ENCODE measurements at places on chromosomes 1 and 21.

- DNase-seq, result peak; percentile 77
Measured at GRCh38 chr1:94258873-94259331, 21.5 kb upstream of the ARHGAP29 start.

DNA sequence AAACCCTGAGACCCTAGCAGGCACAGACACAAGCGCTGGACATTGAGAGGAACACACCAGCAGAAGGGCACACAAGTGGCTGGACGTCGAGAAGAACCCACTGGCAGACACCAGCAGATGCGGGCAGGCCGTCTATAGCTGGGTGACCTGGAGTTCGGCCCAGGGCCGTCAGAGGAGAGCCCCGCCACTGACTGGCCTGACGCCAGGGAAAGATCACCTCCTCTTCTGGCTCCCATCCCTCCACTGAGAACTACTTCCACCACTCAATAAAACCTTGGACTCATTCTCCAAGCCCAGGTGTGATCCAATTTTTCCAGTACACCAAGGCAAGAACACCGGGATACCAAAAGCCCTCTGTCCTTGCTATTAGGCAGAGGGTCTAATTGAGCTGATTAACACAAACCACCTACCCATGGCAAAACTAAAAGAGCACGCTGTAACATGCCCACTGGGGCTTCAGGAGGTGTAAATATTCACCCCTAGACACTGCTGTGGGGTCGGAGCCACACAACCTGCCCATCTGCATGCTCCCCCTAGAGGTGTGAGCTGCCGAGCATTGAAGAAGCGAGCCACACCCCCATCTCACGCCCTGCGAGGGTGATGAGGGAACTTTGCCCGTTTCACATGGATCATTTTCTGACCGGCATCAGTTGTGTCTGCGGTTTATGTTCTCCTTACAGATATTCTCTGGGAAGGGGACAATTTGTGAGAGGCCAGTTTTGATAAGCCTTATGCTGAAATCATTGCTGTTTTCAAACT, 104.8 kb downstream of the HLX start:
- no peak for DNase-seq

- no peak for DNase-seq
Measured at GRCh38 chr1:170471398-170472053, 60.4 kb upstream of the GORAB start.

- no peak for DNase-seq
Measured at GRCh38 chr1:59674595-59674994, 140.2 kb upstream of the HOOK1 start.

DNA sequence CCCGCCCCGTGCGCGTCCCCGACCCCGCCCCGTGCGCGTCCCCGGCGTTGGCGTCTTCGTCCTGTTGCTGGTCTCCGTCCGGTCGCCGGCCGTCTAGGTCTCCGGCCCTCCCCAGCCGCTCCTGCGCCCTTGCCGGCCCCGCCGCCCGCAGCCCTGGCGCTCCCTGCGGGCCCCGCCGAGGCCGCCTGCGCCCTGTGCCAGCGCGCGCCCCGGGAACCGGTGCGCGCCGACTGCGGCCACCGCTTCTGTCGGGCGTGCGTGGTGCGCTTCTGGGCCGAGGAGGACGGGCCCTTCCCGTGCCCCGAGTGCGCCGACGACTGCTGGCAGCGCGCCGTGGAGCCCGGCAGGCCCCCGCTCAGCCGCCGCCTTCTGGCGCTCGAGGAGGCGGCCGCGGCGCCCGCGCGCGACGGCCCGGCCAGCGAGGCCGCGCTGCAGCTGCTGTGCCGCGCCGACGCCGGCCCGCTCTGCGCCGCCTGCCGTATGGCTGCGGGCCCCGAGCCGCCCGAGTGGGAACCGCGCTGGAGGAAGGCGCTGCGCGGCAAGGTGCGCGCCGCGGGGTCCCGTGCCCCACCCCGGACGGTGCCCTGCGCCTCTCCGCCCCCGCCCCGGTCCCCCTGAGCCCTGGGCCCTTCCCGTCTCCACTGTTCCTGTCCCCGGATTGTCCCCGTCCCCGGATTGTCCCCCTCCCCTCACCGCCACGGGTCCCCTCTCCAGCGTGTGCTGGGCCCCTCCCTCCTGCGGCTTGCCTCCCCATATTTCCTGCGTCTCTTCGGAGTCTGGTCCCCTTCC, at the start of gene RNF187:
RNF187 (plus strand) TSS at position 47 of the 789 bp plus-strand sequence.
- DNase-seq, result peak; percentile 98

- no peak for DNase-seq
Measured at GRCh38 chr1:3560251-3560871, 50.9 kb downstream of the MEGF6 start.

Measured in aorta (tissue), 5 donors.